ENCODE measurements at places on chromosomes 7 and 10.

DNA sequence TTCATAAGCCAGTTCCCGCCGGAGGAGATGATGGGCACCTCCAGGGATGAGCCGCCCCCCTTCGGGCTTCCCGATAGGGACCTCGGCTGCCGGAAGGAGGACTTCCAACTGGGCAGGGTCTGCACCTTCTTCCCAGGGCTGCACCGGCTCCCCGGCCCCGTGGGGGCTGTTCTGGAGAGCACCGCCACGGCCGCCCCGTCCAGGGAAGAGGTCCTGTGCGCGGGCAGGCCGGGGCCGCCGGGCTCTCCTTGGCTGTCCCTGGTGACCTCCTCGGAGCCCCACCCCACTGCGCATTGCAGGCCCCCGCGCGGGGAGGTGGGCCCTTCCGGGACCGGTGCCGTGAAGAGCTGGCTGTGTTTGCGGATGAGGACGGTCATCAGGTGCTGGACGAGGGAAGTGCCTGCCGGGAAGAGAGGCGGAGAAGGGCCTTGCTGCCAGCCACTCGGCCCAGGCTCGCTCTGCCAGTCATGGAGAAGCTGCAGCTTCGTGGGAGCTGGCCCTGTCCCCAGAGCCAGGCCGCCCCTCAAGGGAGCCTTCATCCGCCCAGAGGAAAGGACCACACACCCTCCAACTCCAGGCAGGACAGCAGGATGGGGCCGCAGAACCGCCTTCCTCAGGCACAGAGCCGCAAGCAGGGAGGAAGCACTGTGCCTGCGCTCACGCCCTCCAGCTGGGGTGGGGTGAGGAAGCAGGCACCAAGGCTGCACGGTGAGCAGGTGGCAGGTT is 144.4 kb downstream of the MAPK8 start:
- peak; percentile 27 for DNase-seq

GRCh38 chr7:139328375-139328774 is 12.8 kb upstream of the FMC1 start:
- DNase-seq = no peak

DNA sequence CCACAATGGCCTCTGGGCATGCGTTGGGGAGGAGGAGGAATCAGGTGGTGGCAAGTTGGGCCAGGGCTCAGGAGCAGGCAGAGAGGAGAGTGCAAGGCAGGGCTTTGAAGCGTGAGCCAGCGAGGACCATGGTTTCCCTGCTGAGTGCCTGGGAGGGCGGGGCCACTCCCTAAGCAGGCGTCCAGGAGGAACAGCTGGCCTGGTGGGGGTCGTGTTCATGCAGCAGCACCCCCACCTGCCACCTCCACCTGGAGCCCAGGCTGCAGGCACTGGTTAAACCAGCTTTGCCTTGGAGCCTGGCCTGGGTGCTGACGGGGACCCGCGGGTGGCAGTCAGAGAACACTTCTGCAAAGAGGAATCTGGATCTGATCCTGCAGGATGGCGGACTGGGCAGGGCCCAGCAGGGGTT is 24.2 kb upstream of the AQP1 start:
- no peak for DNase-seq

GRCh38 chr7:92737706-92738105 is 98.7 kb downstream of the CDK6 start:
- DNase-seq = no peak

GRCh38 chr10:66822801-66823200 is 103.0 kb upstream of the LRRTM3 start:
- peak; percentile 34 for DNase-seq

- no peak for DNase-seq
Measured at GRCh38 chr10:71889388-71889987, 38.4 kb upstream of the PSAP start.

- peak; percentile 78 for DNase-seq
Measured at GRCh38 chr7:33888166-33888565, 17.2 kb upstream of the BMPER start.

DNA sequence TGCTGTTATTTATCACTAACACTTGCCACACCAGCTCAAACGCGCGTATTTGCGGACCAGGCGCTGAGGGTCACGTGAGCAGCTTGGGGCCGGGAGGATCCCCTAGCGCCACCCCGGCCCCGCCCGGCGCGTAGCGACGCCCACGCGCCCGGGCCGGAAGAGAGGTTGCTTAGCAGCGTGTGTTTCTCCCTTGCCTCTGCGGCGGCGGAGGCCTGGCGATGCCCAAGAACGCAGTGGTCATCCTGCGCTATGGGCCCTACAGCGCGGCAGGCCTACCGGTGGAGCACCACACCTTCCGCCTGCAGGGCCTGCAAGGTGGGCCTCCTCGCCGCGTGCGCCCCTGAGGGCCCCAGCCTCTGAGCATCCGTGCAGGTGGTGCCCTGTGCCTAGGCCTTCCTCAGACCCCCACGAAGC is at the start of gene C10orf53:
TSS of gene C10orf53 (plus strand) at position 172 of the 414 bp plus-strand sequence. CDS start at position 219, 47 bp downstream.
- DNase-seq = peak; percentile 88

DNA sequence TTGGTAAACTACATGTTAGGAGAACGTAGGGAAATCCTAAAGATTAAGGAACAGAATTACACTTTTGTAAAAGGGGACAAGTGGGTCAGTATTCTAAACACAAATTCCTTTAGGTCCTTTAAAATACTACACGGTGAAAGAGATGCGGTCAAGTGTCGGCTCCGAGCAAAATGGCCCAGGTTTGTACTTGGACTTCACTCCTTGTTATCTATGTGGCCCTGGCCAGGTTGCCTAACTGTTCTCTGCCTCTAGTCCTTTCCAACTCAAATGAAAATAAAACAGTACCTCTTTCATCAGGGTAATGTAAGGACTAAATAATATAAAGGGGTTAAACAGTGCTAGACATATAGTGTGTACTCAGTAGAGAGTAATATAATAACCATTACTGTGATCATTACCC is 344.8 kb downstream of the PARD3 start:
- DNase-seq = no peak

GRCh38 chr7:108054537-108054936 is 51.6 kb upstream of the LAMB1 start:
- no peak for DNase-seq

DNA sequence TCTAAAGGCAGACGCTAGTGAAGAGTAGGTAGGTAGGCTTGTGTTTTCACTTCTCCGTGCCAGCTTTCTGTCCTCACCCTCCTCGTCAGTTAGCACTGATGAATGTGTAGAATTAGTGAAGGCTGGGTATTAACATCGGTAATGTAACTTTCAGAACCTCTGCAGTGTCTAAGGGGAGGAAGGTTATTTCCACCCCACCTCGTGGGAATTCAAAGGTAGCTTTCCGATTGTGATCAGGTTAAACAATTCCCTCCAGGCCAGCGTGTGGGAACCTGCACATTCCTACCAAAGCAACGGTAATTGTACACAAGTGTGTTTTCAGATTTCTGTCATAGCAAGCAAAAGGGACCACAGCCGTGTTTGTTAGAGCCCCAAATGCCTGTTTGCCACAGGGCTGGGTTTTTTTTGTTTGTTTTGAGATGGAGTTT is 405.0 kb upstream of the GALNT17 start:
- no peak for DNase-seq

GRCh38 chr7:28182071-28182471 is 1.5 kb upstream of the JAZF1 start:
- DNase-seq = no peak

GRCh38 chr10:98326621-98327027 is 58.6 kb upstream of the LOXL4 start:
- DNase-seq = no peak

- no peak for DNase-seq
Measured at GRCh38 chr10:85430991-85431390, 935.6 kb downstream of the GRID1 start.

DNA sequence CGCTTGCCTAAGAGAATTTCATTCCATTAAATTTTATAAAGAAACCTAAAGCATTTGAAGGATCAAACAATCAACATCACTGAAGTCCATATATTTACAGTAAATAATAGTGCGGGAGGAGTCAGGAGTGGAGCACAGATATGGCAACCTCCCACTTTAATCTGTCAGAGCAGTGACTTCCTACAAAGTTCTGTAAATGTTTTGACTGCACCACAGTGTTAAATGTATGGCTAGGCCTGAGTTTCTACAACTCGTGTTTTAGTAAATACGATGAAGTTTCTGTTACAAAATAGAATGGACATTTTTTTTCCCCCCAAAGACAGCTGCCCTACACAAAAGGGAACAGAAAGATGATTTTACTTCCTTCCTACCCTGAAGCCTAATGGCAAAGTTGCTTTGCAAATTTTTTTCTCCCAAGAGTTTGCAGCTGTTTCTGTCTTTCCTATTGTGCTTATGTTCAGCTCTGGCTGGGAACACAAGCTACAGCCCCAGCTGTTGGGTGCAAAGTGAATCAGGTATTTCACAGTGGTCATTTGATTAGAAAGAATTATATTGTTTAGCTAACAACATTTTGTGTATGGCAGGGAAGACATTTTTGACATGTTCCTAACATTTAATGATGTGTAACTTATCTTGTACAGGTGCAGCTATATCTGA is 62.1 kb downstream of the MET start:
- no peak for DNase-seq

GRCh38 chr7:112091768-112092167 is 114.4 kb downstream of the DOCK4 start:
- no peak for DNase-seq

GRCh38 chr10:127563718-127564553 is 14.8 kb downstream of the NPS start:
- peak; percentile 42 for DNase-seq

All from H9 (cell line).